Esophagus muscularis mucosa (tissue), 4 donors: ENCODE measurements at places on chromosomes 4 and X. TPM values are rescaled to one million over a fixed set of nuclear protein-coding genes. Genes with fewer than 3 reads are reported as not detected.

The SERTM2 gene
- not detected for total RNA-seq

DNA sequence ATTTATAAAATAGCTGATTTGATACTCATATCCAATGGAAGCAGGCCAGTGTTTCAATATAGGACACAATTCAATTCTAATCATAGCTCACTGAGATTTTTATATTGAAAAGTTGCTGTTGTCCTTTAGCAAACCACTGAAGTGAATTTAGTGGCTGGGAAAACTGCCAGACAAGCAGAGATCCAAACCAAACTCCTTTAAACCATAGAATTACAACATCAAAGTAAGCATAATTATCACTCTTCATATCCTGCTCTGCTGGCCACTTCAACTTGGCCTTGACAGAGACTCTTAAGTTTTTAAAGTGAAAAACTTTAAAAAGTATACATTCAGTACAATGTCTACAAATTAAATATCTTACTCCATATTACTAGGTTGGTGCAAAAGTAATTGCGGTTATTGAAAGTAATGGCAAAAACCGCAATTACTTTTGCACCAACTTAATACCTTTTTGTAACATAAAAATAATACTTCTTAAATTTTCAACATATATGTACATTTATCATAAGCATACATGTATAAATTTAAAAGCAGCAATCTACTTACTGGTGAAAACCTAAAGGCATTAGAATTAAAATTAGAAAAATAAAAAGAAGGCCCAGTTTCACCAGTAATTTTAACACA lies 433.0 kb downstream of the PCDH10 start:
- no peak for DNase-seq

DNA sequence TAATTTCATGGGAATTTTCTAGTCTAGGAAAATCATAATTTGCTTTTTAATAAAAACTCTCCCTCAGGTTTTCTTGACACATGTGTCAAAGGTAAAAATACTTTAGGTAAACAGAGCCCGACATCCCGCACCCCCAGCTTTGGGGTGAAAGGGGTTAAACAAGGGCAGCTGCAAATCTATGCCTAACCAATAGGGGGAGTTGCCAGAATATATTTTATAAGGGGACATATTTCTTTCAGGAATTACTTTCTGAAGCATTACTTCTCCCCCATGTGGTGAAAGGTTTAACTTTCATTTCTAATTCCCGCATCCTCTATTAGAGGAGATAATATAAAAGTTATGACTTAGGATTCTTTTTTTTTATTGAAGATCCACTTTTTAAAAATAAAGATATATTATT lies 53.9 kb upstream of the HEPH start:
- no peak for DNase-seq

GRCh38 chrX:40107291-40108161 lies 9.8 kb upstream of the BCOR start:
- no peak for DNase-seq

GRCh38 chrX:119381349-119381944 lies 17.7 kb upstream of the SLC25A43 start:
- no peak for DNase-seq

- no peak for DNase-seq
Measured at GRCh38 chrX:53239474-53239873, 14.5 kb upstream of the KDM5C start.

- DNase-seq, result no peak
Measured at GRCh38 chr4:138053641-138054301, 188.4 kb downstream of the SLC7A11 start.

- DNase-seq, result no peak
Measured at GRCh38 chr4:89492581-89493071, 185.0 kb upstream of the GPRIN3 start.

- no peak for DNase-seq
Measured at GRCh38 chr4:125358453-125358852, 43.7 kb downstream of the FAT4 start.

- no peak for DNase-seq
Measured at GRCh38 chrX:70042399-70043371, 7.1 kb downstream of the AWAT2 start.

DNA sequence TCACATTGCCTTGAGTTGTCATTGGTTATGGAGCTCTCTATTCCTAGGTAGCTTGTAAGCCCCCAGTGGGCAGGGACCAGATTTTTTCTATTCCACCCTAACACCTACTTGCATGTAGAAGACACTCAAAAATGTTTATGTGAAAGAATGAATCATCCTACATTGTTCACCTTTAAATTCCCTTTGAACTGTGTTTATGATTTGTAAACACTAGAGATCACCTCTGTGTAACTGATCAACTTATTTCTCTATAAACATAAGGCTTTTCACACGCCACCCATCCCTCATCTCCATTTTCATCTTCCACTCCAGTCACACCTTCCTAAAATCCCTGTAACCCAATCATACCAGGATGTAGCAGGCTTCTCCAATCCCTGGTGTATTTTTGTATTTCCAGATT lies 142.6 kb upstream of the LEF1 start:
- DNase-seq, result peak; percentile 3
